ENCODE measurements at places on chromosomes 2 and 18.

DNA sequence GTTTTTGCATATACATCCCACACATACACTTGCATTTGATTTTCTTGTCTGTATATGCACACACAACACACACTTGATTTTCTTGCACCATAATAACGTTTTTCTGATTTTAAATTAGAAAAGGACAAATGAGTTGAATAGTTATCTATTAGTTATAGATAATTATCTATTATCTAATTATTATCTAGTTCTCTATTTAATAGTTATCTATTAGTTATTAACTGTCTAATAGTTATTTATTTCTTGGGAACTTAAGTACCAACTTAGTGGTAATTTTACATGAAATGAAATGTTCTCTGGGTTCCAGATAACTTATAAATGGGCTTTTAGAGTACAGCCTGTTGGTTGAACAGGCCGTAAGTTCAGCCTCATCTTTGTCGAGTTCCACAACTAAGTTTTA is 23.0 kb downstream of the INPP4A start:
- DNase-seq: no peak

GRCh38 chr2:17626986-17627385 is 86.5 kb downstream of the VSNL1 start:
- no peak for DNase-seq

- no peak for DNase-seq
These were observed 39.5 kb downstream of the ZNF804A start for GRCh38 chr2:184637781-184638180.

GRCh38 chr2:232333361-232334135 is 45.0 kb upstream of the ALPP start:
- DNase-seq: no peak

- DNase-seq: no peak
These were observed 53.7 kb upstream of the LGALSL start for GRCh38 chr2:64400105-64400728.

- peak; percentile 18 for DNase-seq
These were observed 78.4 kb downstream of the LIMS1 start for GRCh38 chr2:108612514-108613183.

DNA sequence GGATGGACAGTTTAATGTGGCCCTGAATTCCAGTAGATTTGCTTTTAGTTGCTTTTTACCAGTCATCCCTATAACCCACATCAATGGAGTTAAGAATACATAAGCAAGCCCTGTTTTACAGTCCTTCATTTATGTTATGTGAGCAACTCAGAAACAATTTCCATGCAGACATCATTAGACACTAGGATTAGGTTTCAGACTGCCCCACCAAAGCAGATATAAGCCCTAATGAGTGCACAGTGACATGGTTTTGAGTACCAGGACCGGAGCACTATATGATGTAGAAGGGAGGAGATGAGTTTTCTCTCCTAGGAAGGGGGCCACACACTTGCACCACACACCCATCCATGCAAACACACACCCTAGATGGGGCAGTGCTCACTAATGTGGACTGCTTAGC is 15.5 kb downstream of the KCNS3 start:
- no peak for DNase-seq

- no peak for DNase-seq
These were observed 183.6 kb downstream of the THADA start for GRCh38 chr2:43412114-43412753.

DNA sequence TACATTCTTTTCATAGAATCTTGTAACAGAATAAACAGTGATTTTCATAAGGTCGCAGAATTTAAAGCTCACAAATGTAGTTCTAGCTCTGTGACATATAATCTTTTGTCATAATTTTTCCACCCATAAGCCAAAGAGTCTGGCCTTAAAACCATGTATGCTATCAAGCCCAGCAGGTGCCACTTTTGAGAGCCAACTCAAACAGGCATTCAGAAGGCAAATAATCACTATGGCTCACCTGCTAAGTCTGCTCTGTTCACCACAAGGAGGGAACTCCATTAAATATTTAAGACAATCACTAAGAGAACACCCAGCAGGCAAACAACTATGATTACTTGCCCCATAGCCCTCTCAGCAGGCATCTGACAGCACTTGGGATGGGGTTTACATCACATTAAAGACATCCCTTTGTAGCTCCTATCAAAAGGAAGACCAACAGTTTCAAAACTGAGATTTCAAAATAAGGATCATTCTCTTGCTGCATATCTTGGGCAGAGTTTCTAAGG is 241.6 kb downstream of the PDE11A start:
- no peak for DNase-seq

GRCh38 chr2:121346407-121346806 is 61.4 kb upstream of the TFCP2L1 start:
- DNase-seq: no peak

DNA sequence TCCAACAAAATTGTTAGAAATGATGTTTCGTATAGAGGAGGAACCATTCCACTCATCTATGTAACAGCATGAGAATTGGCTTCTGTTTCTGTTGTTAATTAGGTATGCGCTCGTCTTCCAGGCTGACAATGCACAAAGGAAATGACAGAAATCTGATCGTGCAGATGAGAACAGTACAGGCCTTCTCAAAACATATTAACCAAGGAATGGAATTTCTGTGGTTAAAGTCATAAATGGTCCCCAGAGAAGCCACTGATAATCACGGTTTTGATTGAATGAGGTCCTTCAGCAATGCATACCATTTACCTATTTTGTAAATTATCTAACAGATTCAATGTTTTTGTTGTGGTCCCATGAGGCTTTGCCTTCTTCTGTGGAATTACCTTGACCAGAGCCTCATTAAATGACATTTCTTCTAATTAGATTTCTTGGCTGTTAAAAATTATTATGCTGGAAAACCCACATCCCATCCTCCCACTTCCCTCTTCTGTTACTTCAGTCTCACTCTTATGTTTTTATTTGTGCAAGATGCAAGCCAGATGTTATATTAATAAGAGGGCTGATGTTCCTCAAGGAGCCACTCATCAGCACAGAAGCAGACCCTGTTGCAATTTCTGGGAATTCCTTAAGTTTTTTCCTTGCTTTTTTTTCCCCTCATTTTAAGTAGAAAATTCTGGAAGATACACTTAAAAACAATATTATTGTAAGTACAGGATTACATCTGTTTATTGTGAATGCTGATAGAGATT is 395.8 kb downstream of the PID1 start:
- DNase-seq: no peak

DNA sequence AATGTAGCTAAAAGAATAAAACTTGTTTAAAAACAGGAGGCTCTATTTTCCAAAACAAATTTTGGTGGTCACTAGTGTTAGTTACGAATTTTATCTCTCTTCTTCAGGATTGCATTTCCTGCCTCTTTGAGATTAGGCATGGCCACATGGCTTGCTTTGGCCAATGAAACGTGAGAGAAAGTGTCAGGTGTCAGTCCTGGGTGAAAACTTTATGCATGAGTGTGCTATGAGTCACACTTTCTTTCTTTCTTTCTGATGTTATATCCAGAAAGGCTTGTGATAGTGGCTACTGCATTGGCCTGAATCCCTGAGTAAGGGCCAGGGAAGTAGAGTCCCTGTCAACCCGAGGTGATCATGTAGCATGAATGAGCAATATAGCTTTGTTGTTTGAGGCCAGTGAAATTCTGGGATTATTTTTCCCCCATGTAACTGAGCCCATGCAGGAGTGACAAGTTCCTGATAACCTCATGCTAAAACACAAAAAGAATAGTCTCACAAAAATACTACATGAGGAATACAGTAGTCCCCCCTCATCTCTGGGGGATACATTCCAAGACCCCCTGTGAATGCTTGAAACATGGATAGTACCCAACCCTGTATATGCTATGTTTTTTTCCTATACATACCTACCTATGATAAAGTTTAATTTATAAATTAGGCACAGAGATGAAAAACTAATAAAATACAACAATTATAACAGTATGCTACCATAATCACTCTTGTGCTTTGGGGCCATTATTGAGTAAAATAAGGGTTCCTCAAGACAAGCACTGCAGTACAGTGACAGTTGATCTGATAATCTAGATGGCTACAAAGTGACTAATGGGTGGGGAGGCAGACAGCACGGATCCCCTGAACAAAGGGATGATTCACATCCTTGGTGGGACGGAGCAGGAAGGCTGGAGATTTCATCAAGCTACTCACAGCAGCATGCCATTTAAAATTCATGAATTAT is 109.5 kb downstream of the CDC42EP3 start:
- no peak for DNase-seq

DNA sequence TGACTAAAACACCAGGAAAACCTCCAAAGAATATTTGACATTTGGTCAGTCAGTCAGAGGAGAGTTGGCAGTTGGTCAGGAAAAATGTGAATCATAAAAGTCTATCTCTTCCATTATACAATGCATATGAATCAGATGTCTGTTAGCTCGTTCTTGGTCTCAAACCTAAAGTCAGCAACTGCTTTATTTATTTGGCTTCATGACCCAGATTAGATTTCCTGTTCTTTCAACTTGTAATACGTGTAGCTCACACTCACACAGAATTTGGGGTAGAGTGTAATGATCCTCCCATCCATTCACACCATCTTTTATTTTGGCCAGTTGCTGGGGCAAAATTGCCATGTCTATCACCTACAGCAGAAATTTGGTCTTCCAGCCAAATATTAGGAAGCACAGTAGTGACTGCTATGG is 81.9 kb upstream of the COL5A2 start:
- DNase-seq: no peak

DNA sequence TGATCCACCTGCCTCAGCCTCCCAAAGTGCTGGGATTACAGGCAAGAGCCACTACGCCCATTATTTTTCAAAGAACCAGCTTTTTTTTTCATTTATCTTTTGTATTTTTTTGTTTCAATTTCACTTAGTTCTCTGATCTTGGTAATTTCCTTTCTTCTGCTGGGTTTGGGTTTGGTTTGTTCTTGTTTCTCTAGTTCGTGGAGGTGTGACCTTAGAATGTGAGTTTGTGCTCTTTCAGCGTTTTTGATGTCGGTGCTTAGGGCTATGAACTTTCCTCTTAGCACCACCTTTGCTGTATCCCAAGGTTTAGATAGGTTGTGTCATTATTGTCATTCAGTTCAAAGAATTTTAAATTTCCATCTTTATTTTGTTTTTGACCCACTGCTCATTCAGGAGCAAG is 86.7 kb upstream of the MSTN start:
- no peak for DNase-seq

DNA sequence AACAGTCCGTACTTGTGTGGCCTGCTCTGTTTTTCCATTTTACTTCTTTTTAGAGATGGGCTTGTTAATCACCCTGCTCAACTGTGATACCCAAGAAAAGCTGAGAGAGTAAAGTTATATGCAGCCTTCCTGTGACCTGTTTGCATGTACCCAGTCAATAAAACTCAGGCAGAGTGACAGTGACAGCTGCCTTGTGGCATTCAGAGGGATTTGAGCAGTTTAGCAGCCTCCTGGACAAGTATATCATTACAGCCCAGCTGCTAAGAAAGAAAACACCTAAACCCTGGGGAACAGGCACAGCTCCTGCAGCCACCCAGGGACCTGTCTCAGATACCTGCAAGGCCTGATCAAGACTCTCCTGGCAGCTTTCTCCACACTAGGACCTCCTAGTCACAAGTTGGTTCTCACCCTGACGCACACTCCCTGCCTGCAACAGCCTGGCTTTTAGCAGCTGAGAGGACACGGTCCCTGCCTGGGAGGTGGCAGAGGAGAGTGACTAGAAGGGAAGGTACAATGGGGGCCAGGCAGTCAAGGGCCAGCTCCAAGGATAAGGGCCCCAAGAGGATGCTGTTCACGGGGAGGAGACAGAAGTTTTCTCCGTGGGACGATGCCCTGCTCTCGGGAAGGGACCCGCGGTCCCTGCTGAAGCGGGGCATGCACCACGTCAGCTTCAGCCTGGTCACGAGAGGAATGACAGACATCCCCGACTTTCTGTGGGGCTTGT is at the start of gene LRRC30:
Gene LRRC30 (plus strand): TSS at position 464 of the 724 bp plus-strand sequence. CDS start 50 bp downstream, at position 514.
- no peak for DNase-seq

DNA sequence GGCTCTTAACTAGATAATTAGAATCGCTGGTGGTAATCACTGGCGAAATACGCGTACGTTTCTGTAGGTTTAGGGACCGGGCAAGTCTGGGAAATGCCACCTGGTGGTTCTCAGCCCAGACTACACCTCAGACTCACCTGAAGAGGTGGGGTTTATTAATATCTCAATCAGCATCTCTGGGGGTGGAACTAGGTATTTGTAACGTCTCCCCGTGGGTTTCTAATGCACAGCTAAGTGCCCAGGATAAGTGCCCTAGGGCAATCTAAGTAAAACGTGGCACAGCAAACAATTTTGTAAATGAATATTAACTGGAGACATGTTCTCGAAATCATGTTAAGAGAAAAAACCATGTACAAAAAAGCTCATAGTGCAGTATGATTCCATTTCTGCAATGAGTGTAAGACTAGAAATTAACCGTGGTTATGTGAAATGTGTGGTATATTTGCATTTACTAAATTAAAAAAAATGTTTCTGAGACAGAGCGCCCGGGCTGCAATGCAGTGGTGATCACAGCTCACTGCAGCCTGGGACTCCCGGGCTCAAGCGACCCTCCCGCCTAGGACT is 760 bp upstream of the CNOT11 start:
- no peak for DNase-seq

DNA sequence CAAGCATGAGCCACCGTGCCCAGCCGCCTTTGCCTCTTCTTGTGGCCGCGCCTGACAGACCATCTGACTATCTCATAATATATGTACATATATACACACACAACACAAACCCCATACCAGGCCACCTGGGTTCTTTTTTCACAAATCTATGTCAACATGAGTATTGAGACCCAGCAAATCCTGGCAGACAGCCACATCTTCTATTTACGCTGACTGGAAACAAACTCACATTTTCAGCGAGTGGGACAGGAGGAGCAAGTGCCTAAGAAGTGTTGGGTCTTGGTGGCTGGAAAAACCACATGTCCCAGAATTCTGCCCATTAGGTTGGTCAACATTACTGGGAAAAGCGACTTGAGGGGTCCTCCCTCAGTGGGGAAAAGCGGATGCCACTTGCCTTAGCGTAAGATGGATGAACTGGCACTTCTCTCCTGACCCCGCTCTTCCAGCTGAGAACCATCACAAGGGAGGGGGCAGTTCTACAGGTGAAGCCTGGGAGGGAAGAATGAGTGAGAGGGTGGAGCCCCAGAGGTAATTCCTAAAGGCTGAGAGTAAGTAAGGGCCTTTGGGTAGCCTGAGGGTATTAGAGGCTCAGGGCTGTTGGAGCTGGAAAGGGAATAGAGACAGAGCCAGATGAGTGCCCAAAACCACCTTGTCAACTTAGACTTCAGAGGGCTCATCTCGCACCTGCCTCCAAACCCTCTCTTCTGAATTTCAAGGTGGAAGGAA is 1.9 kb downstream of the SCYGR3 start:
- DNase-seq: no peak

DNA sequence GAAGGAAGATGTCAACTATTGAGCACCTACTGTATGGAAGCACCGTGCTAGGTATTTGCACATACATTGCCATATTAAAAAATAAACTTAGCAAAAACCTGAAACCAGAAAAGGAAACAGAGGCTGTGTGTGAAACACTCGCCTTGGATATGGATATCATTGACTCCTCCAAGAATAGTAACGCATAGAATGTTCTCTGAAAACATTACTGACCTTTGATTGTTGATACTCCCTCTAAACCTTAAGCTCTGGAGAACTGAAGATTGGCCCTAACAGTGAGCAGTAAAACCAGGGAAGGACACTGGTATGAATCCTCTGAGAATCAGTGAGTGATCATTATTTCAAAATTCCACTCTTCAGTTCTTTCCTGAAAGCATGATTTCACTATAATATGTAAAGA is 236.8 kb downstream of the CDH20 start:
- DNase-seq: no peak
